ENCODE measurements at places on chromosomes 2 and 18. TPM values are rescaled to one million over a fixed set of nuclear protein-coding genes. Genes with fewer than 3 reads are reported as not detected.

DNA sequence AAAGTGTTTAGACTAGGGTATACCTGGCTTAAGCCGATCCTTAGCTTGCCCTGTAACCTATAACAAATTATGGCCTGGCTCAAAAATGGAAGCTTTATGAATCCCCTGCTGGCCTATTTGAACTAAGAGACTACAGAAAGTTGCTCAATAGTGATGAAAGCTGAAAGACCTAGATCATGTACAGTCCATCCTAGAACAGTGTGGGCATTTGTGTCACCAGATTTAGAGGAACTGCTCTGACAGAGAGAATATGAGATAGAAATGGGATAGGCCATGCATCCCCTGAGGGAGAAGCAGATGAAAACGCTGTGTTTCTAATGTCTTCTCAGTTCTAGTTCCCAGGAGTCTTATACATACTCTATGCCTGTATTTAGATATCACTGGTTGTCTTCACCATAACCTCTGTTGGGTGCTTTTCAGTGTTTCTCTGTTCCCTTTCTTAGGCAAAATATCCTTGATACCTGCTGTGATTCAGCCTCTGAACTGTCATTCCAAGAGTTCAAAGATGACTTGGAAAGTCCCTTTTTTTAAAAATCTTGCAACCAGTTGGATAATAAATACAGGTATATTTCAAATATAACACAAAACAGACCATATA is 246.9 kb upstream of the SLC39A10 start:
- no peak for DNase-seq

- DNase-seq = no peak
These were observed 198.2 kb upstream of the NDUFV2 start for GRCh38 chr18:8904316-8904715.

The CHST10 gene
- total RNA-seq = 8.3 TPM

- DNase-seq = no peak
These were observed 16.8 kb upstream of the ANKRD53 start for GRCh38 chr2:70961648-70961994.

GRCh38 chr2:29448096-29448688 is 333.0 kb downstream of the CLIP4 start:
- no peak for DNase-seq

DNA sequence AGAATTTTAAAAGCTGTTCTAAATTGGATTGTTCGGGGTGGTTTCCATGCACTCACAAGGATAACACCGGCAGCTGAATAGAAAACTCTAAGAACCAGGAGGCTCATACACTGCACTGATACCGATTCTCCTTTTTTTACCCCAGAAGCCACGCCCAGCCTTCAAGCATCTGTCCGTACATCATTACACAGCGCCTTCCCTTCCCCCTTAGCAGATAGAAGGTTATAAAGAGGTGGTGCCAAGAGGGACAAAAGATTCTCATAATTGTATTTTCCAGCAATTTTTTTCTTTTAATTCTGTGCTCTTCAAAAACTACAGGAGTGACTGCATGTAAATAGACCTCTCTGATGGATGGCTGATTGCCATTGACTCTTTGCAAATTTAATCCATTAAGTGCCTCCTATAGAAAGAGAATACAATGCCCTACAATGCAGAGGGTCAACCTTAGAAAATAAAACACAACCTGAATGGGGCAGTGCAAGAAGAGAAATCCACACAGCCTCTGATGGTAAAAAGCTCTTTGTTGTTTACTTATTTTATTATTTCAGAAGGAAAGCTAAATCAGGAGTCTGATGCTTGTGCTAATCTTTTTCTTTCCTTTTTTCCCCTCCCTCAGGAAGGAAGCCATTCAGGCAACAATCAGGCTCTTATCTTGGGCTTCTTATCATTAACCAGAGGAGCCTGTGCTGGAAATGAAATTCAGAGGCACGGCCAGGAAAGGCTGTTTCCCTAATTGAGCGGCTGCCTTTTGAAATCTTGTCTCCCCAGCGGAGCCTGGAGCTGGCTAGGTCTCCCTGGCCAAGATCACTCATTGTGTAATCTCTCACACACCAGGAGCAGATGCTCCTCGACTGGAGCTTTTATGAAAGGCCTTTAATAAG is 198.9 kb upstream of the NABP1 start:
- DNase-seq = peak; percentile 39

GRCh38 chr2:24542269-24542872 is 51.3 kb downstream of the NCOA1 start:
- no peak for DNase-seq

- no peak for DNase-seq
These were observed 73.0 kb upstream of the ARL4C start for GRCh38 chr2:234569776-234570430.

The MROH2A gene
- total RNA-seq = not detected

DNA sequence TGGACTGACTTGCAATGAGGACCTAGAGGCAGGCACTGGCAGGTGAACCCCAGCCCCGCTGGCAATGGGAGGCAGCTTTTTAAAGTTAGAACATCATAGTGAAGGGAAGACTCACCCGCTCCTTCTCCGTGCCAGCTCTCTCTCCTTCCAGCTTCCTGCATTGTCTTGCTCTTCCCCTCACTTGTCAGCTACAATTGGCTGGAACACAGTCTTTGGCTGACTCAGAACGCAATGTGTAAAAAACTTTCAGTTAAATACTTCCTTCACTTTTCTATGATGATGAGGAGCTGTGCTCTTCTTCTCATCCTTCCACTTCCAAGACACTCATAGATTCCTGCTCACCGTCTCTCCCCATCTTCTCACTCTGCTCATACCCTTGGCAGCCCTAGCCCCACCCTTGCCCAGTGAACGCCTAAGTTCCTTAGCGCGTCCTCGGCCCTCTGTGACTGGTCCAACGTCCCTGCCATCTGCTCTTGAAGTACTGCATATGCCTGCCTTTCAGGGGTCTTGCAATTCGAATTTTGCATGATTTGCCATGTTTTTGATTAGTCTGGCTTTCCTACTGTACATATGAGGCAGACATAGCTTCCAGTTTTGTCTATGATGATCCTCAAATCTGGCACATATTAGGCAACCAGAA is 118.0 kb upstream of the TMEM200C start:
- DNase-seq = peak; percentile 54

DNA sequence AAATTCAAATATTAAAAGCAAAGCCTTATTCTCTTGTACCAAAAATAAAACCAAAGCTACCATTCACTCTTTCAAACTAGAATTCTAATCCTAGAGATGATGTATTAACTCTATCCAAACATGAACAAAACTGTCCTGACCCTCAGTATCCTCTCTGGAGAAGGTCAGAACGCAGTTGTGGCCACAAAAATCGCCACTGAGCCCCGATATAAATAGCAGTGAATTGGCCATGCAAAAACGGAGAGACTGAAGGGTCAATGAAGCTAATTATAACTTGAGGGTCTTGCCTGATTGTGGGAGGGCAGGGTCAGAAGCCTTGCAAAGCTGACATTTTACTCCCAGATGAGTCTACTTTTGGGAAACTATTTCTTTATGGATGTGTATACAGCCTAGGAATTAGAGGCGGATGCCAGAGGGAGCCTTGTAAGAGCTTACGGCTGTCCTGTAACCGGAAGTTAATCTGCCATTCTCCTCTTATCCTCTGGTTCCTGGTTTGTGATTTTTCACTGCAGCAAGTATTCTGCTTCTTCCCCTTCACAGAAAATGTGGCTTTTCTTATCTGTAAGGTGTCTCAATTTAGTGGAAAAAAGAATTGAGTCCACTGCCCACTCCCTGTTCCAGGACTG is 28.1 kb downstream of the CAVIN2 start:
- DNase-seq = no peak

DNA sequence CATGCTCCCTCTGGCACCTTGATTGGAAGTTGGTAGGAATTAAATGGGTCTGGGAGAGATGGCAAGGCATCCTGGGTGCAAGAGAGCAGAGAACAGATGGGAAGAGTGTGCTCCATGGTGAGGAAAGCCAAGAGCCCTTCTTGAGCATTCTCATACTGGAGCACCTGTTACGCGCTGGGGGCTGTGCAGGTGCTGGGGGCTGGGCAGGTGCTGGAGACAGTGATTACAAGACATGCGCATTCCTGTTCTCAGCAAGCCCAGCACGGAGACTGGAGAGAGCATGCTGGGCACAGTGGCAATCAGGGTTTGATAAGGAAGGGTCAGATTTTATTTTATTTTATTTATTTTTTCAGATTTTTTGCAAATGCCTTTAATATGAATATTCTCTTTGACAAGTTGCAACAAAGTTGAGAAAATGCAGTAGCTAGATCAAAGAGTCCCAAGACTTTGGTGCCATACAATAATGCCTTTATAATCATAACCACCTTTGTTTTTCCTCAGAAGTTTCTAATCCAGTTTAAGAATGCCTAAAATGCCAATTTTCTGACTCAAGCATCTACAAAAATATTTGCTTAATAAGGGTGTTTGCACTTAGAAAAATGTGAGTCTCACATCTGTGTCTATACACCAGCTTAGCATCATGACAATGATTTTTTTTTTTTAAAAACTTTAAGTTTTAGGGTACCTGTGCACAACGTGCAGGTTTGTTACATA is 193.3 kb downstream of the RNF152 start:
- no peak for DNase-seq

GRCh38 chr2:8259106-8259840 is 422.6 kb upstream of the ID2 start:
- DNase-seq = no peak

DNA sequence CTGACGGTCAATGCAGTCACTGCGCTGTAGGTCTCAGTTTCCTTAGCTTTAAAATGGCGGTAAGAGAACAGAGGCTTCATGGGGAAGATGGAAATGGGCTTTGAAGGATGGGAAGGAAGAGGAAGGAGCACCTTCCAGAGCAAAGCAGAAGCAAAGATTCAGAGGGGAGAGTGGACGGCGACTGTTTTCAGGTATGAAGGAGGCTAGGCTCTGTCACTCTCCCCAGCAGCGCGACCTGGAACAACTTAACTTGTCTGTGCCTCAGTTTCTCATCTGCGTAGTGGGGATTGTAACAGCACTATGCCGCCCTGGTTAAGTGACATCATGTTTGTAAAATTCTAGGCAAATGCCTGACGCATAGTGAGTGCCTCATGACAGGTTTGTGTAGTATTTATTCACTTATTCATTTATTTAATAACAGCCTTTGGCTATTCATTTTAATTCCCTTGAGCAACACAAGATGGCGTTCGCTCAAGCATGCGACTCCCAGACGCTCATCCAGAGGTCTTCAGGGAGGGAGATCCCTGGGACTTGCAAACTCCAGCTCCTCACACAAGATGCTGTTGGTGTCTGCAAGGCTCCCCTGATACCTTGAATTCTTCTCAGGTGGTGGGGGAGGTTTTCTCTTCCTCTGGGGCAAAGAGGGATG is 336.3 kb downstream of the DYSF start:
- DNase-seq = no peak

DNA sequence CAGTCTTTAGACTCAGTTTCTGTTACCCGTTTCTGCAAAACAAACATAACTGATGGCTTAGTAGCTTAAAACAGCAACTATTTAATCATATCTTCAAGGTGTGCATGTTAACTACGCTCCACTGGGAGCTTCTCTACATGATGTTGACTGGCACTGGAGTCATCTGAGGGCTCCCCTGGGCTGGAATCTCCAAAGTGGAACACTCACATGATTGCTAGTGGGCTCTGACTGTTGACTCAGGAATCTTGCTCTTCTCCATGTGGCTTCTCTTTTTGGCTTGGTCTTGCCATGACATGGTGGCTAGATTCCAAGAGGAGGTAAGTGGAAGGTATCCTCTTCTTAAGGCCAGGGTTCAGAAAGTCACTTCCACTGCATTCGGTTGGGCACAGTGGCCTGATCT is 160.8 kb downstream of the PMAIP1 start:
- no peak for DNase-seq

Measured in IMR-90 (cell line).